ENCODE measurements at places on chromosomes 3 and 15.

DNA sequence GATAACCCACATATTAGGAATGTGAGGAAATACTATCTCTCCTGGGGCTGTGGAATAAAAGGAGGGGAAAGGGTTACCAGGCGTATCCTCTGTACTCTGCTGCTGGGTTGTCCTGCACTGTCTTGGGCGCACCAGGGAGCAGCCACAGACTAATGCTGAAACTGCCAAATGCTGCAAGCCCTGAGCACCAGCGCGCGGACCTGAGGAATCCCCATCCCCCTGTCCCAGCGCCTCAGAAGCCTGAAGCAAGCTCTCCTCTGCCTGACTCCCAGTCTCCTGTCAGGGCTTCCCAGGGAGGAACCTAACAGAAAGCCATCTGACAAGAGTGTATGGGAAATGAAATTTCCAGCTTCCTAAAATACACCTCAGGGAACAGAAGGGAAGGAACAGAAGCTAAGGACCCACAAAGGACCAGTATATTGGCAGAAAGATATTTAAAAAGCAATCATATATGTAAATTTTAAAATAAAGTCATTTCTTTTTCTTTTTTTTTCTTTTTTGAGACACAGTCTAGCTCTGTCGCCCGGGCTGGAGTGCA is 158.3 kb upstream of the C2CD4B start:
- no peak for DNase-seq

DNA sequence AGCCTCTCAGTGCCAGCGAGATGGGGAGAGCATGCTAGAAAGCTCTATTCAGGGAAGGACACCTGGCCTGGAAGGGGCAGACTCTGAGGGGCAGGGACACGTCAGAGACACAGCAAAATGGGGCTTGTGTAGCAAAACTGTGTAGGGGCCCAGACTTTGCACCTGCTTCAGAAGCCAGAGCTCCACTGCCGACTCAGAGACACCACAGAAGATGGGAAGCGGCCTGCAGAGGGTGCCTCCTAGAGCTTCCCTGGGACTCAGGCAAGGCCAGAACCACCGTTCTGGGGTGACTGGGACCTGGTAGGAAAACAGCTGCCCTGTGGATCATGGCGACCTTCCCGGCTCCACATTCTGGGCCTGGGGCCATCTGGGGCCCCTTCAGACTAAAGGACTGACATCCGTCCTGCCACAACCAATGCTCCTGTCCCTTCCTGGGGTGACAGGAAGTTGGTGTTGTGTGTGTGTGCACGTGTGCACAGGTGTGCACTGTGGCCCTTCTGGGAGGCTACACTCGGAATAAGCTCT is 17.4 kb upstream of the TKT start:
- DNase-seq = no peak

DNA sequence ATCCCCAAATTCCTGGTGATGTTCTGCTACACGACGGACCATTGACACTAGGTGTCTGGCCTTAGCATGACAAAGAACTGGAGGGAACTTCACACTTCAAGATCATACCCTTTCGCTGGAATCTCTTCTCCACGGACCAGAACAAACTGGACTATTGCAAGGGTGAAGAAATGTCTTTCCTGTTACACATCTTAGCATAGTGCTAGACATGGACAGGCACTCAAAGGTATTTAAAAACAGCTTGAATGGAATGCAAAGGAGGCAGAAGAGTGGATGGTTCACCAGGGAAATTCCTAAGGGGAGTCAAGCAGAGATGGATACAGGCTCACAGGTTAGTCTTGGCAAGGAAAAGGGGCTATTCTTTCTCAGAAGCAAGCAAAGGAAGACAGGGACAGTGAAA is 33.5 kb upstream of the PDZRN3 start:
- no peak for DNase-seq

- no peak for DNase-seq
Measured at GRCh38 chr3:45773072-45773471, 23.3 kb downstream of the SLC6A20 start.

GRCh38 chr15:66224946-66225345 is 28.6 kb downstream of the MEGF11 start:
- DNase-seq = no peak

- DNase-seq = no peak
Measured at GRCh38 chr3:176202652-176203051, 994.6 kb downstream of the TBL1XR1 start.

GRCh38 chr3:180036092-180036670 is 556 bp downstream of the PEX5L start:
- DNase-seq = no peak

DNA sequence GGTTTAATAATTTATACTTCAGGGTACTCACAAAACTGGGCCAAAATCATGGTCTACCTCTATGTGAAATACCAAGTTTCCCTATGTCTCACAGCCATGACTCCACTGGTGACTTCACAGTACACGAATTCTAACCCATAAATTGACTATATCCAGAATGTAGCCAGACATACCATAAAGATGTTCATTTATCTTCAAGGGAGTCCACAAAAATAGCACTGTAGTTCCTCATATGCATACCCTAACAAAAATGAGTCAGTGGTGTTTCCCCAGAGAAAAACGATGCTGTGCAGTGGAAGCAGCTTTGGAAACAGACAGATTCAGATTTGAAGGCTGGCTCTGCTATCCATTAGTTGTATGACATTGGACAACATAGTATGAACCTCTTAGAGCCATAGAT is 438.8 kb downstream of the FHIT start:
- no peak for DNase-seq

Measured in muscle of arm (tissue), 14 donors.